SW 1271 (cell line): ENCODE measurements at places on chromosomes 4 and X.
A peak's percentile ranks its signal among the peaks of the same experiment; 100 is the strongest.

DNA sequence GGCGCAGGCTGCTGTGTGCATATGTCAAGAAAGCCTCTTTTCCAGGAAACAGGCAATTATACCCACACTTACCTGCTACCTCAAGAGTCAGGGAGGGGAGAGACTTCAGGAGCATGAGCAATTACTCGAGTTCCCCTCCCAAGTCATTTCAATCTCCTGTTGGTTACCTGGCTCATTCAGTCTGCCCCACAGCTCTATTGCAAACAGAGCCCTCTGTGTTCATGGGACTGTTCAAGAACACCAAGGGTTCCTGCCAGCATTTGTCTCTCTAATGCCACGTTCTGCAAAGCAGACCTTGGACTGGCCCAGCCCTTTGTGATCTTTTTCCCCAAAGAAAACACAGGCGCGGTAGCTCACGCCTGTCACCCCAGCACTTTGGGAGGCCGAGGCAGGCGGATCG is 274.6 kb downstream of the DHRSX start:
- no peak for DNase-seq

GRCh38 chr4:9800848-9801247 is 19.4 kb downstream of the DRD5 start:
- DNase-seq = no peak

DNA sequence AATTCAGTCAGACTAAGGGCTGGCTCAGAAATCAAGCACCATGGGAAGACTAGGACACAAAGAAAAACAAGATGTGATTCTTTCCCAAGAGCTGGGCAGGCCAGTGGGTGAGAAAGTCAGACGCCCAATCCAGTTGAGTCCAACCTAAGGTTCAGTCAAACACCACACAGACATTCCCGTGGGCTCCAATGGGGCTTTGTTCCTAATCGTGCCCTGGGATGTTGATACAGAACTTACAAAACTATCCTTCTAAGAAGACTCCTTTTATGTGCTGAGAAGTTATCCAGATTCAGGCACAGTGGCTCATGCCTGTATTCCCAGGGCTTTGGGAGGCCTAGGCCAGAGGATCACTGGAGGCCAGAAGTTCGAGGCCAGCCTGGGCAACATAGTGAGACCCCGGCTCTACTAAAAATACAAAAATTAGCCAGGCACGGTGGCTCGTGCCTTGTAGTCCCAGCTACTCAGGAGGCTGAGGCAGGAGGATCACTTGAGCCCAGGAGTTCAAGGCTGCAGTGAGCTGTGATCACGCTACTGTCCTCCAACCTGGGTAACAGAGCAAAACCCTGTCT is 3.7 kb downstream of the BLOC1S4 start:
- DNase-seq = no peak

DNA sequence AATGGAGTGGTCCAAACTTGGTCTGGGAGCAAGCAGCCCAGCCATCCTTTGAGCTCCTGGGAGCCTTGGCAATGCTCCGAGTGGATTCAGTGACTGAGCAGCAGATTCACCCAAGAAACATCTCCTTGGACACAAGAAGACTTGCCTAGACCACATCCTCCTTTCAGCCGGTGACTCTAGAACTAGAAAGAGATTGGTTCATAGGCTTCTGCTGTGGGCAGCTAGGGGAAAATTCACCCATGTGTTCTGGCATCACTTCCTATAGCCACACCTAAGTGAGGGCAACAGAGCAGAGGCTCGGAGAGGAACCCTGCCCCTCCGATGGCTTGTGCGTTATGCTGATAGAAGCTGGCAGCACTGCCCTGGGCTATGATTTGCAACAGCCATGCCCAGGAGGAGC is 16.0 kb downstream of the ZNF275 start:
- no peak for DNase-seq

GRCh38 chr4:175369087-175369486 is 443.0 kb downstream of the GPM6A start:
- DNase-seq = no peak

DNA sequence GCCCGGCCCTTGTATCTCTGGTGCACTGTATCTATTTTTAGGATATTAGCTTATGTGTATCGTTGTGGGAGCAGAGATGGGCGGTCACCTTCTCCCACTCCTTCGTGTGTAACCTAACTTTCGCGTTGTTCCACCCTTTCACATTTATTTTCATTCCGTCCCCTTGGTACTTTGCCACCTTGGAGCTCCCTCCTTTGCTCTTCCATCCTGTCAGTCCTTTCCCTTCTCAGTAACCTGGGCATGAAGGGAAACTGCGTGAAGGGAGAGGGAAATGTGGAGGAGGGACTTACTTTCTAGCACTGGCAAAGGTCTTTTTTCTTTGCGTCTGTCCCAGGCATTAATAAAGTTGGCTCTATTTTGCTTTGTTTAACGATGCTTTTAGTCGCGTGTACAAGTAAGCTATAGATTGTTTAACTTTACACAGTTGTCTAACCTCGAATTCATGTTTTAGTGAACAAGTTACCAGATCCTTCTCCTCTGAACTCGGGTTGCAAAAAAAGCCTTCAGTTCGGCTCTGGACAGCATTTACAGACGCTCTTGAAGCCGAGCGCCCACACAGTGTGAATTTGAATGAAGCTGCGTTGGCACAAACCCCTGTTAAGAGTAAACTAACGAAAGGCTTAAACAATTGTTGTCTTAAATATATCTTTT is 3.9 kb downstream of the PCDH10 start:
- DNase-seq = no peak

DNA sequence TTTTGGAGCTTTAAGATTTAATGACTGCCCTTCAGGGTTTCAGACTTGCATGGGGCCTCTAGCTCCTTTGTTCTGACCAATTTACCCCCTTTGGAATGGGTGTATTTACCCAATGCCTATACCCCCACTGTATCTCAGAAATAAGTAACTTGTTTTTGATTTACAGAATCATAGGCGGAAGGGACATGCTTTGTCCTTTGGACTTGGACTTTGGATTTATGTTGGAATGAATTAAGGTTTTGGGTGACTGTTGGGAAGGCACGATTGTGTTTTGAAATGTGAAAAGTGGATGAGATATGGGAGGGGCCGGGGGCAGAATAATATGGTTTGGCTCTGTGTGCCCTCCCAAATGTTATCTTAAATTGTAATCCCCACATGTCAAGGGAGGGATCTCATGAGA is 1824.7 kb downstream of the PCDH7 start:
- no peak for DNase-seq

DNA sequence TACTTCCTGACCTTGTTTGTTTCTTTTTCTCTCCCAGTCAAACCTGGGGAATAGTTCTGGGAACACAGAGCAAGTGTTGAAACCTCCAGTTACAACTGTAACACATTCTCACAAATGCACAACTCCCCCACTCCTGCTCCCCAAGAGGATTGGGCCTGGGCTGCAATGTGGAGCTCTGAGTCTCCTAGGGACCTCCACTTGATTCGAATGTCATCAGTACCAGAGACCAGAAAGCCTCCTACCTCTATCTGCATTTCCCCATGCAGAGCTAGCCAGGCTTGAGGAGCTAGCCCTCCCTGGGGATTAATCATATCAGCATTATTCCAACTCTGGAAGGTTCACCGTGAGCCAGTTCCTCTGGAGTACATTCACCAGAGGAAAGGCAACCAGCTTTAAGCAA is 41.7 kb upstream of the CITED1 start:
- no peak for DNase-seq

- peak; percentile 33 for DNase-seq
Measured at GRCh38 chrX:136148391-136148790, 1.1 kb downstream of the FHL1 start.

DNA sequence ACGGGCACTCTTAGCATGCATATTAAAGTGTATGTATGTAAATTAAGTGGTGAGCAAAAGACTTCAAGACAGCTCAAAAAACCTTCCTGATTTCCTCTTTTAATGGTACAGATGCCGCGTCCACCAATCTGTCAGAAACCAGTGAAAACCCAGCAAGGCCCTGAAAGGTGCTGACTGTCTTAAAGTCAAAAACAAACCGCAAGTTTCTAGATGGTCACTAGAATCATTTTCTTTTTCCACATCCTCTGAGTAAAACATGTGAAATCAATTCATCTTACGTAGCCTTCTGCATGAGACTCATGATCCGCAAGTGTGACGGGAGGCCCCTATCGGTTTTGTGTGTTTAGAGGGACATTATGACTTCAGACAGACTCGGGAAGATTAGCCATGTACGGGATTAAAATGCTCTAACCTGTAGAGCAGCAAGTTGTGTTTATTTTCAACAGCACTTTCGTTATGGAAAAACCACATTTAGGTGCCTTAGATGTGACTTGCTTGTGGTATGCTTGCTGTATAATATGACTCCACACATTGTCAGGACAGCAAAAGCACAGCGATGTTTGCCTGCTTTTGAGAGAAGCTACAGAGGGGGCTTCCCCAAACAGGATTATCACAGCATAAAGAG is 88.2 kb upstream of the STS start:
- no peak for DNase-seq

GRCh38 chrX:47446431-47446830 is 36.6 kb downstream of the ZNF41 start:
- DNase-seq = no peak

DNA sequence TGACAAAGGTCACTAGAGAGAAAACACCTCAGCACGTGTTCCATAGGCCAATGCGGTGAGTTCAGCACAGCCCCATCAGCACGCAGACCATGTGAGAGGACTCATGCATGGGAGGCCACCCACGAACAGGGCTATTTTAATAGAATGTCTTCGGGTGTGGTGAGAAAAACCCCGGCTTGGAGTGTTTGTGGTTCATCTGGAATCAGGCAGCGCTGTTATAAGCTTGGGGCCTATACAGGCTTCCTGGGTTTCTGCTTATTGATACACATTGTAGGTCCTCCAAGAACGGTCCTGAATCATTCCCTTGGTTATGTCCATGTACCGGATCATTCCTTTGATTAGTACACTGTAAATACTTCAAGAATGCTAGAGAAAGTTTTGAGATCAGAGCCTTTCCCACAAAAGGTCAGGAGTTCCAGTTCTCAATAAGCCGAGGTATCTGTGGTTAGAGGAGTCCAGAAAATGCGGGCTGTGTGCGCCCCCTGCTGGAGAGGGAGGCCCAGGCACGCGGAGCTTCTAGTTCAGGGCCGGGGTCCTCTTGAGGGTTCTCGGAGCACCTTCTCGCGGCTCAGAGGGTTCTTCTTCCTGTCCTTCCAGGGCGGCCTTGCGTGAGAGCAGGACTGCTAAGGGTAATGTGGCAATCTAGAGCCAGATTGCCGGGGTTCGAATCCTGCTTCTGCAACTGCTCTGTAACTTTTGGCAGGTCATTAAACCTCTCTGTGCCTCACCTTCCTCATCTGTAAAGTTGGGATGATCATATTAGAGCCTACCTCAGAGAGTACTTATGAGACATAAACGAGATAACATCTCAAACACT is 51.8 kb downstream of the TLR10 start:
- DNase-seq = peak; percentile 62

DNA sequence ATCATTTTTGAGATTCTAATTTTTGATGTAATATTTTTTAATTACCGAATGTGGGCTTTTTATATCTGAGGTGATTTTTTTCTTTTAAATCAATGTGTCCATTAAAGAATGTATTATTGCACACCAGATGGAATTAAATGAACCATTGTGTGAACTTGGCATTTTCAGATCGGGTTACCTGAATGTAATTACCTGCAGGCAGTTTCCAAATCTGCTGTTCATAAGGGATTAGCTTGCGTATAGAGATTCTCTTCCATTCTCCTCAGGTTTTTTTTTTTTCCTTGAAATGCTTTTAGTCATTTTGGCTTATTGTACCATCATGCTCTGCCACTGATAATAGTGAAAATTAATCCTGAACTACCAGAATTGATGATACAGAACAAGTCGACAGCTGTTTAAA is 511.5 kb upstream of the ATOH1 start:
- no peak for DNase-seq

- no peak for DNase-seq
Measured at GRCh38 chr4:43778187-43778915, 670.3 kb downstream of the KCTD8 start.

- no peak for DNase-seq
Measured at GRCh38 chr4:186604124-186604807, 48.9 kb upstream of the MTNR1A start.

GRCh38 chr4:99847362-99847976 is 30.8 kb downstream of the DAPP1 start:
- DNase-seq = no peak

GRCh38 chr4:28973587-28974350 is 1746.4 kb upstream of the PCDH7 start:
- no peak for DNase-seq

DNA sequence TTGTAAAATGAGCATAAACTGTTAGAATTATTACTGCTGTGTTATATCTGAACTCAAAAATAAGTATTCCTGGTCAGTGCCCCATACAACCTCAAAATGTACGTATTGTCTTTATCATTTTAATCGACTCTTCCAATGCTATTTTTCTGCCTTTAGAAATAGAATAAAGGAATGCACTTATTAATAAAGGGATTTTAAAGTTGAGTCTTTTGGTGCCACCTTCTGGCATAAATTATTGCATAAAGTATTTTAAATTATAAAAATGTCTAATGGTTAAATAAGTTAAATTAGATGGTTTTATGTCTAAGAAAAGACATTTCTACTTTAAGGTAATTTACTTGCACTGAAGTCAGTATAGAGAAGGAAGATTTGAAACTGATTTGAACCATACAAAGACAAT is 424.0 kb upstream of the NDST4 start:
- DNase-seq = peak; percentile 2

- peak; percentile 67 for DNase-seq
Measured at GRCh38 chrX:48897157-48897624, 377 bp downstream of the TIMM17B start.

DNA sequence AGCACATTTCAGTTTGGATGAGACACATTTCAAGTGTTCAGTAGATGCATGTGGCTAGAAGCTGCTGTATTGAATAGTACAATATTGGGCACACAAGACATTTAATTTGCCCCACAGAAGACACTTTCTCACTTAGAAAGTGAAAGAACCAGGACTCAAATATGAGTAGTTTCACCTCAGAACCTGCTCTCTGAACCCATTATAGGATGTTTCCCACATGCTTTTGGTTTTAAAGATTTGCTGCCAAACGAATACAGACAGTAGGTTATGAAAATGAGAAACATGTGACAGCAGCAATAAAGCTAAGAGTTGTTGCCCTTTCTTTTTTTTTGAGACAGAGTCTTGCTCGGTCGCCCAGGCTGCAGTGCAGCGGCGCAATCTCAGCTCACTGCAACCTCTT is 32.3 kb downstream of the C4orf54 start:
- DNase-seq = no peak

- DNase-seq = peak; percentile 2
Measured at GRCh38 chr4:89254847-89255246, 52.8 kb downstream of the GPRIN3 start.

- DNase-seq = no peak
Measured at GRCh38 chr4:70183168-70183939, 12.2 kb upstream of the ODAM start.

GRCh38 chr4:124666496-124666895 is 46.0 kb downstream of the ANKRD50 start:
- DNase-seq = no peak
